ENCODE measurements at places on chromosomes 2 and 18.
A peak's percentile ranks its signal among the peaks of the same experiment; 100 is the strongest.

DNA sequence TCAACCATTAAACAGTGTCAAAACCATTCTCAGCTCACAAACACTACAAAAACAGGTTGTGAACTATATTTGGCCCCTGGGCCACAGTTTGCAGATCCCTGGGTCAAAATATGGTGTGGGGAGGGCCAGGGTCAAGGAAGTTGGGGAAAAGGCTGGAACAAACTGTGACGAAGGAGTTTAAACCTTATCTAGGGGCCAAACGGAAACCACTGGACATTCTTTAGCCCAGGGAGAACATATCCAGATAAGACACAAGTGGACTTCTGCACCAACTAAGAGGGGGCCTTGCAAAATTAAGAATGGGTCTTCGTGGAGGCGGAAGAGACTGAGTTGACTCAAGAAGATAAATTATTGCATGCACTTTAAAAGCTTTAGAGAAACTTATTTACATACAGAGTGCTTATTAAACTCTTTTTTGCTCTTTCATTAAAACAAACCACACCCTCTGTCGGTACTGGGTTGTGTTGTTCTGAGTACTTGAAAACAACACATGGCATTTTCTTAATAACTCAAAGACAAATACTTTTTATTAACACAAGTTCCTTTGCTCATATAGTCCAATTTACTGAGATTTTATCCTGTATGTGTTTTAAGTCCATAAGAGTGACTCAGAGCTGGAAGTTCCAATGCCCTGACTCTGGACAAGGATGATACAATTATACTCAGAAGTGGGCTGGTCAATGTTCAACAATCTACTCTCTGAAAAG, 5.3 kb upstream of the ASAP2 start:
- no peak for DNase-seq

DNA sequence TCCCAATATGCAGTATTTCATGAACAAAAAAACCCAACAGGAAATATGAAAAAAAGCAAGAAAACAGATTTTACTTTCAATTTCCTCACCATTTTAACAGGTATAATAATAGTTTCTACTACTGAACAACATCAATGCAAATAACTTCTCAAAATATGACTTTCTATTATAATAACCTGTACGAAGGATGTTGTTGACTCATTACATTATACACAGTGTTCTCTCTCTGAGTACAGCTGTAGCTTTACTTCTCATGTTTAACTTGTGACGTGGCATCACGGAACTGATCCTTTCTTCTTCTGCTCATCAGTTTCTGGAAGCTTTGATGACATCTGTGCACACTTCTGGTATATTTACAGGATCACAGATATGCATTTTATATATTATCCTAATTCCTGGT, 40.0 kb downstream of the FAM228A start:
- peak; percentile 53 for DNase-seq

DNA sequence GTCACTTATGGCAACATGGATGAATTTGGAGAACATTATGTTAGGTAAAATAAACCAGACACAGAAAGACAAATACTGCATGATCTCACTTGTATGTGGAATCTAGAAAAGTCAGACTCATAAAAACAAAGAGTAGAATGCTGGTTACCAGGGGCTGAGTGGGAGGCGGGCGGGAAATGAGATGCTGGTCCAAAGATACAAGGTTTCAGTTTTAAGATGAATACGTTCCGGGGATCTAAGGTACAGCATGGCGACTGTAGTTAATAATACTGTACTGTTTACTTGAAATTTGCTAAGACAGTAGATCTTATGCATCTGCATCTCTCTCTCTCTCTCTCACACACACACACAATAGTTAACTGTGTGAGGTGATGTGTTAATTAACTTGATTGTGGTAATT, 14.2 kb downstream of the FAM110C start:
- DNase-seq = no peak

DNA sequence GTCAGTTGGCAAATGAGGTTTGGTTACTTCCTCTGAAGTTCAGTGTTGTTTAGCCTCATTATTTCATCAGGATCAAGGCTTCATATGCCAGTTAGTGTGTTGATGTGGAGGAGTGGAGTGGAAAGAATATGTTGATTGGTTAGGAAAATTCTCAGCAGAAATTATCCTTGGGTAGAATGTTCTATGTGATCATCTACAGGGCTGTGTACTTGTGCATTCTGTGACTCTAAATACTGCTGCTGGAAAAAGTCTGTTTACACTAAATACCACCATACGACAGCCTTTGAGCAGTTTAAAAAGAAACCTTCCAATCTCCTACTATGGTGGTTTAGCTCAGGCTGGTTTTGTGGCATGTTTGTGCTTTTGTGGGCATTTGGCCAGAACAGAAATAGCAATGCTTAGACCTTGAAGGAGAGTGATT, 25.8 kb downstream of the CAB39 start:
- DNase-seq = no peak

DNA sequence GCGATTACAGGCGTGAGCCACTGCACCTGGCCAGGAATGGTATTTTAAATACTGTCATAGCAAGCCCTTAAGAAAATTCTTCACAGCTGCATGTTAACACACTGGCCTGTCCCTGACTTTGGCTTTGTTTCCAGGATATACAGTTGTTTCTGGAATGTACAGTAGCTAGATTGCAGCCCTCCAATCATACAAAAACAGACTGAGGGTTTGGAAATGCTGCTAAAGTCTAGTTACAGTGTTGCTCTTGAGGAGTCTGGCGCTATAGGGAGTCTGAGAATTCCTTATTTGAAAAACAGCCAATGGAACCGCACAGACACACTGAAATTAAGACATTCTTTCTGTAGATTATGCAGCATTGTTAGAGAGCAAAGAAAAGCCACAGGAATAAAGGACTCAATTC, 37.7 kb downstream of the STON1 start:
- DNase-seq = no peak

DNA sequence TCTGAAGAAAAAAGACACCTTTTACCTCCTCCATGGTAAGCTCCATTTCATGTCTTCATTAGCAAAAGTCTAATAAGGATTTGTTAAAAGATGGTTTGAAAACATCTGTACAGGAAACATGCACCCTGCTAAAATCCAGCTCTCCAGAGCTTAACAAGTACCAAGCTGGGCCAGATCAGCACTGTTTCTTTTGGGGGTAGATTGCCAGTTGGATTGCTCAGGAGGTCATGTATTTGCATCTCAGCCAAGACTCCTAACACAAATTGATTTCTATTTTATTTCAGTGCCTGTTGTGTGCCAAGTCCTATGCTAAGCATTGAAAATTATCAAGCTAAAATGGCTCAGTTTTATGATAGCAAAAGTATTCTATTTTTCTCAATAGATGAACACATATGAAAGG, 3.4 kb upstream of the TMEM182 start:
- no peak for DNase-seq

GRCh38 chr2:95025406-95026319, at the start of gene MAL:
MAL (plus strand) TSS chr2:95025708; CDS start chr2:95025793, 85 bp downstream.
- no peak for DNase-seq

GRCh38 chr2:196516564-196516963, 123.0 kb upstream of the CCDC150 start:
- no peak for DNase-seq

GRCh38 chr2:7392076-7392787, 475.0 kb downstream of the RNF144A start:
- DNase-seq = no peak

GRCh38 chr18:76051396-76052226, 443.4 kb downstream of the ZNF516 start:
- DNase-seq = no peak

DNA sequence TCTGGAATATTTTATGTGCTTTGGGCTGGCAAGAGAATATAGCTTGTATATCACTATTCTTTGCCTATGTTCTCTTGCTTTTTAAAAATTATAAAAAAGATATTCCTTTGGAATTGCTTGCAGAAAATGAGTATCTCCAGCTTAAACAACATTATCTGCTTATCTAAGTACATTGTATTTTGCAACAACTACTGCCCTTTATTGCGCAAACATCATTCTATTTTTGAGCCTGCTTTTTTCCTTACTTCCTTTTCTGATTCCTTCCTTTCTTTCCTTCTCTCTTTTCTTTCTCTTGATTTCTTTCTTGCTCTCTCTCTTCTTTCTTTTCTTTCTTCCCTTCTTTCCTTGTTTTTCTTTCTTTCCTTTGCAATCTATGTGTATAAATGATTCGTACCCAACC, 74.0 kb downstream of the UNC80 start:
- no peak for DNase-seq

- DNase-seq = no peak
These were observed 1.0 kb upstream of the HDAC4 start for GRCh38 chr2:239401881-239402233.

GRCh38 chr2:138267902-138268254, 233.7 kb upstream of the SPOPL start:
- no peak for DNase-seq

DNA sequence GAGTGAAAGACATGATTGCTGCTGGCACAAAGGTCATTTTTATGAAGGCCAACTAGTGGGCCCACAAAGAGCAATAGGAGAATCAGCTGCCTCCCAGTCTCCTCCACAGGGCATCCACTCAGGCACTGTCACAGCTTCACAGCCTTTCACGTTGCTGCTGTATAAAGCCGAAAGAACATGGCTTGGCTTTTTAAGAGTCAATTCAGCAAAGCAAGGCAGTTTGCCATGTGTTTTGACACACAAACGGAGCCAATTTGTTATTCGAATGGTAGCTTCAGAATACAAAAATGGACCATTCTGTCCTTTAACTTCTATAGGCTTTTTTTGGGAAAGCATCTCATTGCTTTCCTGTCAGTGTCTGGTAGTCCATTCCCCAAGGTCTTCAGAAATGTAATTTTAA, 283.4 kb upstream of the PARD3B start:
- DNase-seq = no peak

DNA sequence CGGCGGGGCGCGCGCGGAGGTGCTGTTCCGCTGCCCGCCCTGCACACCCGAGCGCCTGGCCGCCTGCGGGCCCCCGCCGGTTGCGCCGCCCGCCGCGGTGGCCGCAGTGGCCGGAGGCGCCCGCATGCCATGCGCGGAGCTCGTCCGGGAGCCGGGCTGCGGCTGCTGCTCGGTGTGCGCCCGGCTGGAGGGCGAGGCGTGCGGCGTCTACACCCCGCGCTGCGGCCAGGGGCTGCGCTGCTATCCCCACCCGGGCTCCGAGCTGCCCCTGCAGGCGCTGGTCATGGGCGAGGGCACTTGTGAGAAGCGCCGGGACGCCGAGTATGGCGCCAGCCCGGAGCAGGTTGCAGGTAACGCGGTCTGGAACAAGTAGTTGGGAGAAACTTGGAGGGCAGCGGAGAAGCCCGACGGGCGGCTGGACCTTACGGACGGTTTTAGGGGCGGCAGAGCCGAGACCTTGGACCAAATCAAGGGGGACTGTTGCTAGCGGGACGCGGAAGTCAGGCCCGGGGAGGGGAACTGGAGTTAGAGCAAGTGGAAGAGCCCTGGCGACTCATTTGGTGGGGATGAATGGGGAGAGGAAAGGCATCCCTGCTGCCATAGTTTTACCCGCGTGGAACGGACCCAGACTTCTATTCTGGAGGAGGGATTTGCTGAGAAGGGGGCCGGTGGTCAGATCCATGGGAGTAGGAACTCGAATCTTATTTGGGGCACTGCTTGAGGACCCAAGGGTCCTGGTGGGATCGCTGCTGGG, 573 bp downstream of the IGFBP2 start:
- DNase-seq = no peak

- DNase-seq = no peak
These were observed 142.0 kb downstream of the PTGR3 start for GRCh38 chr18:75066936-75067335.

- DNase-seq = no peak
These were observed 9.1 kb upstream of the ATG16L1 start for GRCh38 chr2:233242231-233242927.

DNA sequence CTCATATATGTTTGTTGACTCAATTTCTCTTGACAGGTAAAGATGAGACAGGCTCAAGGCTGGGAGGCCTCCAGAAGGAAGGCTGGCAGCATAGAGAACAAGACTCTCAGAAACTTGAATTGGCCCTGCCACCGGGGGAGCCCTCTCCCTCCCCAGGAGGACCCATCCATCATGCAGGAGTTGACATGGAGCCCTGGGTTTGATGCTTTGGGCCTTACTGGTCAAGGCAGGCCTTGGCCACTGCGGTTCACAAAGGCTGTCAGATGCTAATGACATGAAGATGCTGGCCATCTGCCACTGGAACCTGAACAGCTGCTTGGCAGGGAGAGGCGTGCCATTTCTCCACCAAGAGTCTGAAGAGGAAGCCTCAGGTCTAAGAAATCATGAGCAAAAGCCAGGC, 193.6 kb downstream of the MTCL1 start:
- DNase-seq = no peak

DNA sequence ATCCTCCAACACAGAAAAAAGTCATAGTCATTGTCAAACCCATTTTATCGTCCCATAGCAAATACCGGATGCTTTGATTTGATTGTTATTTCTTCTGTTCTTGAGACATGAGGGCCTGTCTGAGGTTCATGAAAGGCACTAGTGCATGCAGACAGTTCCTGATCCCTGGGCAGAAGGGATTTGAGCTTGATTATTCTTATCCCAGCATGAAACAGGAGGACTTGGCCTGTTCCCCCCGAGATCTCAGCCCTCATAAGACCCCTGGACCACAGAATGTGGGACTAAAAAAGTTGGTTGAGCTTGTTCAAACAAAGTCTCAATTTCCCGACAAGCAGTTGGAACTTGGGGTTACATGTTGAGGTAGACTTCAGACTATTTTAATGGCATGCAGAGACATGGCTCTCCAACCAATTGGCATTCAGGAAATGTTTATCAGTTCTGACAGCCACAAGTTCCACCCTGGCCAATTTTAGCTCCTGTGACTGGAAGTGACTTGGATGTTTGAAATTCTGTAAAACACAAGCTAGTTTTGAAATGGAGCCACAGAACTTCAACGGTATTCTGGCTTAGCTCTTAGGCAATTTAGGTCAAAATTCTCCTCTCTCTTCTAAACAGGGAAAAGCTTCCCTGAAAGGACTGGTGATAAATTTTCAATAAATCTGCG, 366.9 kb upstream of the SLC14A2 start:
- DNase-seq = no peak

DNA sequence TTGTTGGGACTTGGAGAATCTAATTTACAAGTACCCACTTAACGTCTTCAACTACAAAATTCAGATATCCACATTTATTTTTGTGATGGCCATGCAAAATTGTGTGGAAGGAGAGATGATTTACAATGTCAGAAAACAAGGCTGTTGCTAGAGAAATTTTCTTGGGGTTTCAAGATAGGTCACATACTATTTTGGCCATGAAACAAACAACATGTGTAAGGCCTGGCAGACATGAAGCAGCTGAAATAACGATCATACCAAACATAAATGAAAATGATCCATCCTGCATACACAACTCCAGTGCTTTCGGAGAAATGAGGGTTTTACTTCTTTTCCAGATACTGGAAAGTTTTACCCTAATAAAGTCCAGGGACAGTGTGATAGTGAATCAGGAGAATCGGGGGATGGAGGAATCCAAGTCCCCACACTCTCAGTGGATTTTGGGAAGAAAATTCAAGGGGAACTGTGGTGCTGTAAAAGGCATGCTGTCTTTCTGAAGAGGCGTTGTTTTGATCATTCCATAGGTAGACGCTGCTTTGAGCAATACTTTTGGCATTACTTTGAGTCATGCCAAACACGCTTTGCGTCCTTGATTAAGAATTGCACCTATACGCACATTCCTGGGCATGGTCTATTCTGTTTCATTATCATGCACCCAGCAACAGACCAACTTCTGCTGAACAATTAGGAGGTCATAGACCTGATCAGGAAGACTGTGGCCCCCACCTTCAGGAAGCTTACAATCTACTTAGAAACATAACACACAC, 79.4 kb downstream of the POU3F3 start:
- DNase-seq = no peak

All from GM18507 (cell line).